ENCODE measurements at places on chromosomes 7 and 10.

DNA sequence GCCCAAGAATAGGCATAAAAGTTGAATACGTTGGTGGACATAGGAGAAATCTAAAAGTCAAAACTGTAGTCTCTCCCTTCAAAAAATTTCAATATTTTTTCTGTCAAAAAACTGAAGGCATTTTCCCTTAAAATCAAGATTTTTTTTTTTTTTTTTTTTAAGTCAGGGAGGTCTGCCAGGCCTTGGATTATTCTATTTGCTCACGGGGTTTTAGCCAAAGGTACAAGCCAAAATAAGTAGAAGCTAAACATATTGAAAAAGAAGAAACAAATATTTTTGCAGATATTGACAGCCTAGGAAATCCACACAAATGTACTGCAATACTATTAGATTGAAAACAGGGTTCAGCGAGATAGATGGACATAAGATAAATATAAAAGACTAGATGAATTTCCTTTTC is 190.1 kb upstream of the PLXDC2 start:
- DNase-seq, result no peak

DNA sequence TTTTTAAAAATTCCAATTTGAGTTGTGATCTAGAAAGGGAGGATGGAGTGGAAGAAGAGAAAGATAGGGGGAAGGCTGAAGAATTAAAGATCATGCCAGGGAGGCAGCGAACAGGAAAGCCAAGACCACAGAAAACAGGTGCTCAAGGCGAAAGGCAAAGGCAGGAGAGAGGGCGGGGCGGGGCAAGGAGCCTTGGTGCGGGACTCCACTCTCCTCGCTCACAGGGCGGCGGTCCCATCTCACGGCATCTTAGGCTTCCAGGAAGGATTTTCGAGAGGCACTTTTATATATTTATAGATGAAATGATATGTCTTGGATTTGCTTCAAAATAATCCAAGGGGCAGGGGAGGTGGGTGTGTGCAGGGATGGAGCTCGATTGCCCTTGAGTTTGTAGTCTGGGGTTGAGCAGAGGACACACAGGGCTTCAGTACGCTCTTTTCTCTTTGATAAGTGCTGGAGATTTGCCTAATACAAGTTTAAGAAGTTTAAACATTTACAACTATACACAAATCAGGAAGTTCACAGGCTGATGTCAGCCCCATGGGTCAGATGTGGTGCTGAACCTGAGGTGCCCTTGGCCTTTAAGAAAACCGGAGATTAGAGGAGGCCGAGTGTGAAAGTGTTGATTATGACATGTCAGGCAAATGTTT is 161.1 kb downstream of the PRKAG2 start:
- DNase-seq, result no peak

DNA sequence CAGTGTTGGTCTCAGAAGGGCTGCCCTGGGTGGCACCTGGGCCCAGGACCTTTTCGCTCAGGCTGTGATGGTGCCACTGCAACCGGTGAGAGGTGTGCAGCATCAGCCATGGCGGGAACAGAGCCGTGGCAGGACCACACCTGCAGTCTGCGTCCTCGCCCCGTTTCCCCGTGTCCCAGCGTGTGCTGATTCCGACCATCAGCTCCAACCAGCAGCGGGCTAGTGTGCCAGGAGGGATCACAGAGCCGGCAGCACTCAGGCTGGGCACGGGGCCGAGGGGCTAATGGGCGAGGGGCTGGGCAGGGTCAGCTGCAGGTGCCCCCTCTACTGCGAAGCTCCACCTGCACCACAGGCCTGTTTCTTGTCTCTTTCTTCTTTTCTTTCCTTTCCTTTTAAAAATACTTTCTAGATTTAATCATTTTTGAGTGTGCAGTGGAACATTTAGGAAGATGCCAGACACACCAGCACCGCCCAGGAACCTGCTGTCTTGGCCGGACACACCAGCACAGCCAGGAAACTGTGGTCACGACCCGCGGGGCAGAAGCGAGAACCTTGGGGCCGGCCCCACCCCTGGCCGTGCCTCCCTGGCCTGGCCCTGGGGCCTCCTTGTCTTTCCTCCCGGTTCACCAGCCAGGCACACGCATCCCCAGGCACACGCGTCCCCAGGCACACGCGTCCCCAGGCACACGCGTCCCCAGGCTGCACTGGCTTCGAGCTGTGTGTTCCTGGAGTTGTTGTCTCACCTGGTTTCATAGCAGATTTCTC is 34.6 kb downstream of the ADGRA1 start:
- DNase-seq, result no peak

- no peak for DNase-seq
These were observed 139.4 kb upstream of the AKR1E2 start for GRCh38 chr10:4686644-4686996.

DNA sequence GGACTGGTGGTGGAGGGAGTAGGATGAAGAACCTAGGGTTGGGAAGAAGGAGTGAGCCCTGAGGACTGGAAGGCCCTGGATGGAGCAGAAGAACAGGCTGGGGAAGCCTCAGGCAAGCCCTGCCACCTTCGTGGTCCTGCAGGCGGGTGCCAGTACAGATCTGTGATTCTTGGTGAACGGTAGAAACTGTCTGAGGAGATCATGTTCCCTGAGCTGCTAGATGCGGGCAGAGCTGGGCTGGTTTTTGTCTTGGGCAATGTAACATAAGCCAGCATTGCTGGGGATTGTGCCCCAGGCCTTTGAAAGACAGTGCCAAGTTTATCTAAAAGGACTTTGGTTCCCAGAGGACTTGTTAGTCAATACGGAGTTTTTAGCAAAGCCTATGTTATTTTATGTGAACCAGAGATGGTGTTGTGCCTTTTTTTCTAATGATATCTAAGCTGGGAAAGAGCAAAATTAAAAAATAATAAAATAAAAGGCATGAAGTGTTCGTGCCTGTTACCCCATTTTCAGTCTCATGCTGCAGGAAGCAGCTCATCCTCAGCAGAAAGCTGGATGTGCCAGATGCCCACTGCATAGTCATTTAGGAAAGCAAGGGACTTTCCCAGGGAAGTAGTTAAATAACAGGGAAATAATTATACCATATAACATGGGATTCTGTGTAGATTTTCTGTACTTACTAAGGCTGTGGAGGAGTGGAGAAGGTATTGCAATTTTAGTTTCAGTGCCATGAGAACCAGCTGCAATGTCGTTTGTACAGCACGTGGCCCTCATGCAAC is 24.4 kb upstream of the FIGNL1 start:
- DNase-seq, result no peak

DNA sequence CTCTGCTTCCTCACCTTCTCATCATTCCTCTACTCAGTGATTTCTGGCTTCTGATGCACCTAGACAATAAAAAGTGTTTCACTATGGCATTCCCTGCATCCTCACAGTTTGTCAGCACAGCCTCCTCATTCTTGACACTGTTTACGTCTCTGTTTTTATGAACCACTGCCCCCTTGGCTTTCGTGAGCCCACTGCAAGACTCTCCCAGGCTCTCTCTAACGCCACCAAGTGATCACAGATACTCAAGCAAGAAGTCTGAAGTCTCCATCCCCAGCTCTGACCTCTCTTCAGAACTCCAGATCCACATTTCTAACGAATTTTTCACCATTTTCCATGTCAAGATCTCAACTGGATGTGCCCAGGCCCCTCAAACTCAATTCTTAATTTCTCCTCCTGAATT is 8.9 kb downstream of the SLC16A9 start:
- no peak for DNase-seq

DNA sequence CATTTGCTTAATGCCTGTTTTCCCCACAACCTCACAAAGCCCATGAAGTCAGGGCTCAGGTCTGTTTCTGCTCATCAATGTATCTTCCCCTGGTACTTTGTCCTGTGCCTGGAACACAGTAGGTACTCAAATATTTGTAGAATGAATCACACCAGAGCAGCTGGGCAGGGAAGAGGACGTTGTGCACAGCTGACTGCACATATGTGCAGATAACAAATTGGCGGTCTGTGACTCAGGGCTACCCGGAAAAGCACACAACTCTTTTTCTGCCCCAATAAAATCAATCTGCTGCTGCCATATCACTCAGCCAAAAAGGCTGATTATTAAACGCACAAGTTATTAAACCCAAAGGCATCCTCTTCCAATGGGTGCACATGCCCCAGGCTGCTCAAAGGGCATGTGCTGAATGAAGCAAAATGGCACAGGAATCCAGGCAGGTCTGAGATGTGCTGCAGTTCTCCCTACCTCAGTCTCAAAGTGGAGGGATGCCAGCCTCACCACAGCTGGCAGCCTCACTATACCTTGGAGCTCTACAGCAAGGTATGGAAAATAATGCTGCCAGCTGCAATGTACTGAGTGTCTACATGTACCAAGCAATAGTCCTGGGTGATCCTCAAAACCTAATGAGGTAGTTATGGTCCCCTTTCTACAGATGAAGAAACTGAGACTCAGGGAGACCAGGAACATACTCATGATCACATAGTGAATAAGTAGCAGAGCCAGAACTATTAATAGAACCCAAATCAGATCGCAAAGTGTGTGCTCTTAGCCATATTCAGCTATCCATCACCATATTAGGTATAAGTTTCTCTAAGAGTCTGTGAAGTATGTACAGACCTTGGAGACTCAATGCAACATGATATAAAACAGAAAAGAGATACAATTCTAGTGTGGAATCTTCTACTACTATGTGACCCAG is 43.4 kb downstream of the SORBS1 start:
- DNase-seq, result no peak

GRCh38 chr10:104076743-104077160 is 8.9 kb downstream of the COL17A1 start:
- DNase-seq, result no peak

GRCh38 chr10:93096901-93097300 is 23.2 kb downstream of the CYP26A1 start:
- no peak for DNase-seq

GRCh38 chr7:46009211-46009610 is 88.1 kb upstream of the IGFBP3 start:
- DNase-seq, result no peak

GRCh38 chr10:71629131-71629530 is 90.4 kb downstream of the C10orf105 start:
- DNase-seq, result no peak

DNA sequence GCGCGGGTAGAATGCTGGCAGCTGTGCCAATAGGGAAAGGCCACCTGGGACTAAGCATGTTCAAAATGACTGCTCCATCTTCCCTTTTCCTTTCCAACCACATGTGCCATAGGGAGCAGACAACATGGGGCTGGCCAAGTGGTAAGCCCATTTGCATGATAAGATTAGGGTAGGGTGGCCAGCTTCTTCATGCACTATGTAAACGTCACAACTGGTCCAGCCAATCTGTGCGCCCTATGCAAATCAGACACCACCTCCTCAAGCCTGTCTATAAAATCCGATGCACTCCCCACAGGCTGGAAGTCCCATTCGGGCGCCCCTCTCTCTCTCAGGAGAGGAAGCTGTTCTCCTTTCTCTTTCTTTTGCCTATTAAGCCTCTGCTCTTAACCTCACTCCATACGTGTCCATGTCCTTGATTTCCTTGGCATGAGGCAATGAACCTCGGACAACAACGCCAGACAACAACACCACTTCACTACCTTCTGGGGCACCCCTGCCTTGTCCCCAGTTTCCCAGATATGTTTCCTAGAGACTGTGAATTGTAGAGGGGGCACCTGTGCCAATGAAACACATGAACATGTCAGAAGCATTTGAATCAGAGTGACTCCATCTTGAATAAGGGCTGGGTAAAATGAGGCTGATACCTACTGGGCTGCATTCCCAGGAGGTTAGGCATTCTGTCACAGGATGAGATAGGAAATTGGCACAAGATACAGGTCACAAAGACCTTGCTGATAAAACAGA is 19.1 kb upstream of the EXOC6 start:
- no peak for DNase-seq

DNA sequence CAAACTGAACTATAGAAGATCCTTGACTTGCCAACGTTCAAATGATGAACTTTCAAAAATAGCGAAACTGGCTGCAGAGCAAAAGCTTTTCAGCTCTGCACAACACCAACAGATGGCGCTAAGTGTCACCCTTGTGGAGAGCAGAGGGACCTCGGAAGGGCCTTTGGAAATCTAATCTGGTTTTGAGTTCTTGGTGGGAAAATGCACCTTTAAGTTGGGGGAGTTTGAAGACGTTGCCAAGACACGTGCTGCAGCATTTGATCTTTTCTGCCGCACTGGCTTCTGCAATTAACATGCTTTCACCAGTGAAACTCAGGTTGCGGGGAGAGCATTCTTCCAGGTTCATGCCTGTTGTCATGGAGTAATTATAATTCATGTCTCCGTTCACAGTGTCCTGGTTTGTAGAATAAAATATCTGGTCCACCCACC is 26.3 kb upstream of the WDR11 start:
- no peak for DNase-seq

- DNase-seq, result no peak
These were observed 132.2 kb downstream of the PDE1C start for GRCh38 chr7:31937982-31938381.

DNA sequence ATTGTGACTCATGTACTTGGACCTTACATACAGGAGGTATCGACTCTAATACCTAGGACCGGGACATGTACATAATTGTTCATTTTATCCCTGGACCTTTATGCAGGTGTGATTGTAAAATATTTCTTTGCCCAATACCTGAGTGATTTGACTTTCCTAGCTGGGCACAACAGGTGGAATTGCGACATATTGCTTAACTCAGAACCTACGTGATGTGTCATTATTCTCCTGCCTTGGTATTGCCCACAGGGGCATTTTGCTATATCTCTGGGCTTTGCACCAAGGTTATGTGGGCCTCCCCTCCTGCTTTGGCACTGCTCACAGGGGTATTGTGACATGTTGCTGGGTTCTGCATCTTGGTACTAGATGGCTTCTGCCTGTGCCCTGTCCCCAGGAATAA is 23.9 kb upstream of the ZNF107 start:
- DNase-seq, result no peak

DNA sequence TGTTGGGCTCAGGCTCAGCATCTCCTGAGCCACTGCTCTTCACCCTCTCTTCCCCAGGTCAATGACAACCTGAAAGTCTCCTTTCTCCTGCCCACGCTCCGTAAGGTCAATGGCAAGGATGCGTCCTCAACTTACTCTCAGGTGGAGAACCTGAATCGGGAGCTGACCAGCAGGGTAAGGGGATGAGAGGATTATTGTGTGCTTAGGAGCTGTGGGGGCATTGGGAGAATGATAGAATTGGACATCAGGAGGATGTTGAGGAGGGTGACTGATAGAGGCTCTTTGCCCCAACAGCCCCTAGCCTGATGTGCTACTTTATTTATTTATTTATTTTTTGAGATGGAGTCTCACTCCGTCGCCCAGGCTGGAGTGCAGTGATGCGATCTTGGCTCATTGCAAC is 1.3 kb downstream of the LRWD1 start:
- DNase-seq, result no peak

- no peak for DNase-seq
These were observed 27.0 kb downstream of the SND1 start for GRCh38 chr7:127678947-127679346.

DNA sequence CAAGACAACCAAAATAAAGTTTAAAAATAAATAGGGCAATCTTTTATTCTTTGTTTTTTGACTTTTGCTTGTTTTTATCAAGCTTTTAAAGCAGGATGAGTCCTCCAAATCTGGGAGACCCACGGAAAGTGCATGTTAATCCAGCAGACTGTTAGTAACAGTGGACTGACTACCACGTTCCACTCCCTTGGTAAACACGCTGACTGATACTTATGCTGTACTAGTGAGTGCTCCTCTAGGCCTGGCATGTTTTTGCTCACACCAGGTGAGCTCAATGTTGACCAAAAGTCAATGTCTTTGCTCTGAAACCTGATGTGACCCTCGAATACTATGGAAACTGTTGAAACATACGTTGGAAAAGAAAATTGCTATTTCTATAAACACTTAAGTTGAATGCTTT is 88.4 kb downstream of the KIAA1549 start:
- DNase-seq, result no peak

GRCh38 chr7:122549578-122549977 is 149.3 kb downstream of the RNF133 start:
- DNase-seq, result no peak

GRCh38 chr7:102140952-102141370 is 145.7 kb upstream of the SH2B2 start:
- no peak for DNase-seq

All from activated CD8-positive, alpha-beta memory T cell treated with anti-CD3 and anti-CD28 coated beads, Interleukin-2, amount 10 ng/mL, durations not matched to agents 7 days and 5 days (primary cell).